ENCODE measurements at places on chromosomes 6 and 20. TPM values are rescaled to one million over a fixed set of nuclear protein-coding genes. Genes with fewer than 3 reads are reported as not detected.

GRCh38 chr6:53567701-53568100 is 22.8 kb upstream of the GCLC start:
- H3K4me1 ChIP-seq, result no peaks in the 10 kb centered on the region
- H3K27ac ChIP-seq, result no peak overlapping the region
- DNase-seq, result no peak
- H3K36me3 ChIP-seq, result no peaks in the 10 kb centered on the region
- no peak overlapping the region for H3K4me3 ChIP-seq

DNA sequence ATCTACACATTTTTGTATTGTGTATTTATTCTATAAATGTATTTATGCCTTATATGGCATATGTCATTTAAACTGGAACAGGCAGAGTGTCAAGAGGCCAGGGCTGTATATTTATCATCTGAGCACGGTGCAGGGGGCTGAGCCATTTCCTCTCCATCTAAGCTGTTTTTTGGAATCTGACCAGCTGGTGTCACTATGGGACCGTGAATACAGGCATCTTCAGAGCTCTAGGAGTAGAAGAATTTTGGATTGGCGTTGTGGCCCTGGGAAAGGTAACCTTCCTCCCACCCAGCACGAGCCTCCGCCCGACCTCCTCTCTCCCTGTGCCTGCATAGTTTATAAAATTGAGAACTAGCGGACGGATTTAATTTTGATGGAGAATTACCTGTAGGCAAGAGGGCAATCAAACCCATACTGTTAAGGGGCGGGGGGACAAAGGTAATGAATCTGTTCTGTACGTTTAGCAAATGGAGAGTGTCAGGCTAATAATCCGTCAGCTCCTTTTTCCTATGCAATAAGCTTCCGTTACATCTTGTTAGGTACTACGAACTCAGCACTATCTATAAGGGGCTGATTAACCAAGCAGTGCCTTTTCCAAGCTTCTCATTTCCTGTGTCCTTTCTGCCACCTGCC is 29.0 kb upstream of the EEF1E1 start:
- H3K36me3 ChIP-seq, result no peaks in the 10 kb centered on the region
- H3K27ac ChIP-seq, result no peak overlapping the region
- no peak for DNase-seq
- H3K27me3 ChIP-seq, result peaks cover 10% of the 10 kb centered on the region
- peaks cover 3% of the 10 kb centered on the region for H3K4me1 ChIP-seq

- peak; percentile 17 for DNase-seq
- peak overlapping the region; percentile 99 for H3K4me3 ChIP-seq
- peak overlapping the region; percentile 100 for H3K27ac ChIP-seq
Observed at GRCh38 chr6:30618270-30618797, 694 bp downstream of the MRPS18B start.

GRCh38 chr6:63582579-63583231 is 10.4 kb downstream of the LOC128125822 start:
- peaks cover 30% of the 10 kb centered on the region for H3K36me3 ChIP-seq
- H3K27me3 ChIP-seq, result no peaks in the 10 kb centered on the region
- DNase-seq, result no peak
- H3K27ac ChIP-seq, result no peak overlapping the region
- no peaks in the 10 kb centered on the region for H3K4me1 ChIP-seq

GRCh38 chr20:35886537-35886936 is 67.8 kb downstream of the SCAND1 start:
- no peaks in the 10 kb centered on the region for H3K27me3 ChIP-seq
- H3K36me3 ChIP-seq, result no peaks in the 10 kb centered on the region
- no peak for DNase-seq

GRCh38 chr20:2446845-2447244 is 23.7 kb downstream of the SNRPB start:
- no peak for DNase-seq
- H3K36me3 ChIP-seq, result no peaks in the 10 kb centered on the region
- no peaks in the 10 kb centered on the region for H3K4me1 ChIP-seq
- H3K27ac ChIP-seq, result no peak overlapping the region
- H3K4me3 ChIP-seq, result no peak overlapping the region
- peaks cover 2% of the 10 kb centered on the region for H3K27me3 ChIP-seq

DNA sequence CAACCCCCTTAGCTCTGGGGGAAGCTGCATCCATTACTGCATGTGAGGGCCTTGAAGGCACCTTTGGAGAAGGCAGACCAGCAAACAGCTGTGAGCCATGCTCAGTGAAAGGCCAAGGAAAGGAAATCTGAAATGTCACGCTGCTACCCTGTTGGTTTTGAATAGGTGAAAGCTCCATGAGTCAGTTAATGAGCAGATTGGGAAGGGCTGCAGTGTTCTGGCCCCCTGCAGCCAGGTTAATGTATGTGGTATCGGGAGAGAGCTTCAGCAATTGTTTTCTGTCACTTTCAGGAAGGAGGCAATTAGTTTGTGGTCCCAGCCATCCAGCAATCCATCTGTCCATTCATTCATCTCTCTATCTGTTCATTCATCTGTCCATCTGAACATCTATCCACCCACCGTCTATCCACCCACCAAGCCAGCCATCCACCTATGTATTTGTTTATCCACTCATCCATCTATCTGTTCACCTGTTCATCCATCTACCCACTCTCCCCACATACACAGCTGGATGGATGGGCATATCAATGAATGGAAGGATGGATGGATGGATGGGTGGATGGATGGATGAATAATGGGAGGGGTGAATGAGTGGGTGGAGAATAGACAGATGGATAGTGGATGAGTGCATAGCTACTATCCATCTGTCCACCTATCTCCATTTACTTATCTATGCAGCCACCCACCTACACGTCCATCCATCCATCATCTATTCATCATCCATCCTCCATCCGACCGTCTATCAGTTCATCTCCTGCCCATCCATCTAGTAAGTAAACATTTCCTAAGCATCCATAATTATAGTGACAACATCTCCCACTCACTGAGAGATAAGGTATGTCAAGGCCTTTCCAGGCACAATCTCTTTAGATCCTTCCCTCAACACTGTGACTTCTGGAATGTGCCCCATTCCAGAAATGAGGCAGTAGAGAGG is 16.0 kb downstream of the PCK1 start:
- H3K27me3 ChIP-seq, result peaks cover 32% of the 10 kb centered on the region
- no peak overlapping the region for H3K4me3 ChIP-seq
- peaks cover 2% of the 10 kb centered on the region for H3K4me1 ChIP-seq
- no peak for DNase-seq
- no peaks in the 10 kb centered on the region for H3K36me3 ChIP-seq

The HLA-B gene
- 216 TPM for total RNA-seq

The ERVFRD-1 gene
- not detected for total RNA-seq

- H3K4me1 ChIP-seq, result no peaks in the 10 kb centered on the region
- H3K27ac ChIP-seq, result no peak overlapping the region
- DNase-seq, result no peak
Observed at GRCh38 chr20:3330046-3330741, 77.3 kb downstream of the DNAAF9 start.

GRCh38 chr6:86756640-86757229 is 180.6 kb upstream of the HTR1E start:
- DNase-seq, result no peak
- no peak overlapping the region for H3K27ac ChIP-seq
- H3K4me3 ChIP-seq, result no peak overlapping the region
- H3K4me1 ChIP-seq, result no peaks in the 10 kb centered on the region
- H3K27me3 ChIP-seq, result no peaks in the 10 kb centered on the region
- H3K36me3 ChIP-seq, result no peaks in the 10 kb centered on the region

DNA sequence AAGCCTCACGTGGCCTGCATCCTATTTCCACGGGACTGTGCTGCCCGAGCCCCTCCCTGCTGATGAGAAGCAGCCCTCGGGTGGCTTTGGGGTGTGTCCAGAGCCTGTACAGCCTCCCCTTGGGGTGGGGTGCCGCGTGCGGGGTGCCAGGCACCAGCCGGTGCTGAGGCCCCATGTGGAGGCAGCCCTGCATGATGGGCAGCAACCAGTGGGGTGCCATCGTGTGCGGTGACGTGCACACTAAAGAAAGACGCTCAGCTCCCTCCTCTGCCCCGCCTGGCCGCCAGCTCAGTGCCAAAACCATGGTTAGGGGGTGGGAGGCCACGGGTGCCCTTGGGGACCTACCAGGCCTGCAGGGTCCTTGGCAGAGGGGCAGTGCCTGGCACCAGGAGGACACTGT is 26.2 kb downstream of the NTSR1 start:
- H3K27ac ChIP-seq, result no peak overlapping the region
- peaks cover 3% of the 10 kb centered on the region for H3K36me3 ChIP-seq
- peaks cover 4% of the 10 kb centered on the region for H3K4me1 ChIP-seq
- peaks cover 31% of the 10 kb centered on the region for H3K27me3 ChIP-seq

The LY6G5B gene
- total RNA-seq, result 10.2 TPM

GRCh38 chr20:38342713-38343310 is 3.5 kb upstream of the LBP start:
- peaks cover 2% of the 10 kb centered on the region for H3K36me3 ChIP-seq
- peaks cover 7% of the 10 kb centered on the region for H3K27me3 ChIP-seq
- H3K4me3 ChIP-seq, result no peak overlapping the region
- no peak overlapping the region for H3K27ac ChIP-seq
- no peak for DNase-seq
- no peaks in the 10 kb centered on the region for H3K4me1 ChIP-seq

GRCh38 chr6:45783716-45784115 is 231.9 kb downstream of the CLIC5 start:
- DNase-seq, result no peak
- H3K36me3 ChIP-seq, result no peaks in the 10 kb centered on the region
- H3K27me3 ChIP-seq, result no peaks in the 10 kb centered on the region
- no peaks in the 10 kb centered on the region for H3K4me1 ChIP-seq
- H3K27ac ChIP-seq, result no peak overlapping the region
- no peak overlapping the region for H3K4me3 ChIP-seq

DNA sequence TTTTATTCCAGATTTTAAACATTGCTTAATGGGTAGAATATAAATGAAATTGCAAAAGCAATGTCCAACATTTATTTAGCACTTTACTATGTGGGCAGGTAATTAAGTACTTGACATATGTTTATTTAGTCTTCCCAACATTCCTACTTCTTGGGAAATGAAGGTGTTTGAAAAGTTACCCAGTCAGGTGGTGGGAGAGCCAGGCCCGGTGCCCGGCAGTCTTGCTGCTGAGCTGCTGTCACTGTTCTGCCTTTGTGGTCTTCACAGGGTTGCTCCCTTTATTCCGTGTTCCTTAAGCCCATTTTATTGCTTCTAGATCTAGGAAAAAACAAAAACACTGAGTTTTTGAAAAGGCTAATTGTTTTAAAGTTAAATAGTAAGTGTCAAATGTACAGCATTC is 42.6 kb upstream of the TULP4 start:
- peaks cover 3% of the 10 kb centered on the region for H3K4me1 ChIP-seq
- no peak for DNase-seq
- peaks cover 4% of the 10 kb centered on the region for H3K36me3 ChIP-seq
- no peak overlapping the region for H3K4me3 ChIP-seq

DNA sequence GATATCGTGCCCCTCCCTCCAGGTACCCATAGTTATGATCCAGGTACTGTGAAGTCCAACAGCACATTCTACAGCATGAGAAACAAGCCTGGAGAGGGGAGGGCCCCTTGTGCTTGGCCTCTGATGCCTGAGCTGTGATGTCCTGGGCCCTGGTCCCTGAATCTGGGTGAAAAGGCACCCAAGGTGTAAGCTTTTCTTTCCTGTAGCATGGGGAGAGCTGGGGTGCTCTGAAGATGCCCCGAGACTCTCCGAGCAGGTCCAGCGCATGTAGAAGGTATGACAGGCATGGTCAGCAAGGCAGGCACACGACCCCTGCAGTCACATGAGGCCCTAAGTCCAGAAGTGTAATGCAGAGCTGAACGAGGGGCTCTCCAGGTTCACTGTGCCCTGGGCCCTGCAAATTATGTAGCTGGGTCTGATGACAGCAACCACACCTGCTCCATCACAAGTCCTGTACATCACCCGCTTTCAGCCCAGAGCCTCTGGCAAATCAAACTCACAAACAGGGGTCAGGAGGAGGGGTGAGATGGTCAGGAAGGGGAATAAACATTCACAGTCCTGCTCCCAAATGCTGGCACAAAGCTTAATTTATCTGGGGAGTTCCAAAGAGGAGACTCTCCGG is 1.8 kb upstream of the CTSZ start:
- H3K27ac ChIP-seq, result no peak overlapping the region
- peaks cover 58% of the 10 kb centered on the region for H3K4me1 ChIP-seq
- no peaks in the 10 kb centered on the region for H3K27me3 ChIP-seq
- H3K4me3 ChIP-seq, result no peak overlapping the region

- H3K27me3 ChIP-seq, result no peaks in the 10 kb centered on the region
- H3K36me3 ChIP-seq, result peaks cover 6% of the 10 kb centered on the region
- H3K27ac ChIP-seq, result no peak overlapping the region
Observed at GRCh38 chr20:38044685-38045084, 11.1 kb downstream of the RPRD1B start.

GRCh38 chr6:16427124-16427523 is 188.7 kb downstream of the GMPR start:
- no peak overlapping the region for H3K27ac ChIP-seq
- H3K4me1 ChIP-seq, result peaks cover 29% of the 10 kb centered on the region
- H3K36me3 ChIP-seq, result peaks cover 2% of the 10 kb centered on the region
- no peaks in the 10 kb centered on the region for H3K27me3 ChIP-seq
- no peak for DNase-seq
- no peak overlapping the region for H3K4me3 ChIP-seq

DNA sequence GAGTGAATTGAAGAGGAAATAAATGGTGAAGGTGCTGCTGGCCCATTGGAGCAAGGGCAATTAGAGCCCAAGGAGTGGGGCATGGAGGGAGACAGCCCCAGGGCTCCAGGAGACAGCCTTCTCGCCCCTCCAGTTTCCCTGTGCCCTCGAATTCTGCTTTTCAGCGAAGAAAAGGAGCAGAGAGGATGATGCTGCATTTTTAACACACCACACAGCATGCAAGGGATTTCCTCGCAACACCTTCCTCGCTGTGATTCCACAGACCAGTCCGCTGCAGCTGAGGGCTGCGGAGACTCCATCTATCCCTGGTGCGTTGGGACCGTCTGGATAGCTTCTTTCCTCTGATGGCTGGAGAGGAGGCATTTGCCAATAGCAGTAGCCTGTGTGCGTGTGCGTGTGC is 41.7 kb downstream of the PTCHD4 start:
- peak overlapping the region; percentile 36 for H3K4me3 ChIP-seq
- H3K27ac ChIP-seq, result no peak overlapping the region
- H3K36me3 ChIP-seq, result no peaks in the 10 kb centered on the region
- no peak for DNase-seq
- peaks cover 10% of the 10 kb centered on the region for H3K4me1 ChIP-seq
- H3K27me3 ChIP-seq, result peaks cover 34% of the 10 kb centered on the region

DNA sequence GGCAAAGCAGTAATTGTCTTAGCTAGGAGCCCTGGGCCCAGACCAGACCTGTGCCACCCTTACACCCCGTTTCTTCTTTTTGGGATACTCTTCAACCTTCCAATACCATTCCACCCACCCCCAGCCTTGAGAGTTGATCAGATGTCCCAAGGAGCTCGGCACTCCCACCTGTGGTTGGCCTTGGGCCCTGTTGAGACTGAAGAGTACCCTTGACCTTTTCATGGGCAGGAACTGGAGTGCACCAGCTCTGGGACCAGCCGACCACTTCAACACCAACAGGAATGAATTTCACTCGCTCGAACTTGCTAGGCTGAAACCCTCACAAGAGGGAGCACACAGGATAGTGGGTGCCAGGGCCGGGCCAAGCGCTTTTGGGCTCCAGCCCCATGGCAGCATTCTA is 273.6 kb downstream of the PHACTR1 start:
- no peaks in the 10 kb centered on the region for H3K4me1 ChIP-seq
- no peak overlapping the region for H3K27ac ChIP-seq

The CLIC1 gene
- 328 TPM for total RNA-seq

Data from chondrocyte (in vitro differentiated cells).